ENCODE measurements at places on chromosomes 2 and 18.

GRCh38 chr2:170292415-170292814 is 114.5 kb downstream of the MYO3B start:
- no peak for DNase-seq

DNA sequence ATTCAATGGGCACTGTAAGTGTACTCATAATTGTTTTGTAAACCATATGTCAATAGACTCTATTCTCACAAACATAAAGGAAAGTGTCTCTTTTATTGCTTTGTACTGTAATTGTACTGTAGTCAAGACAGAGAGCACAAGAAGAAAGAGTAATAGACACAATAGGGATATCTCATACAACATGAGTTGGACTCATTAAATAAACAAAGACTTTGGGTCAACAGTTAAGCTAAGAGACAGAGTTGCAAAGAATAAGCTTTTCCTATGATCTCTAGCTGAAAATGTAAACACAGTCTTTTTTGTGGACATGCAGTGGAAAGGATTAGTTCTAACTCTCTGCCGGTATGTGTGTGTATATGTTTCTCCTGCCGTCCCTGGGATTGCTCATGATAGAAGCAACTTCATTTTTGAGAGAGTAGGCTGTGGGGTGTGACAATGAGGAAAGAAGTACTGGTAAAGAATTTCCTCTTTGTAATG is 13.9 kb upstream of the KYNU start:
- no peak for DNase-seq

DNA sequence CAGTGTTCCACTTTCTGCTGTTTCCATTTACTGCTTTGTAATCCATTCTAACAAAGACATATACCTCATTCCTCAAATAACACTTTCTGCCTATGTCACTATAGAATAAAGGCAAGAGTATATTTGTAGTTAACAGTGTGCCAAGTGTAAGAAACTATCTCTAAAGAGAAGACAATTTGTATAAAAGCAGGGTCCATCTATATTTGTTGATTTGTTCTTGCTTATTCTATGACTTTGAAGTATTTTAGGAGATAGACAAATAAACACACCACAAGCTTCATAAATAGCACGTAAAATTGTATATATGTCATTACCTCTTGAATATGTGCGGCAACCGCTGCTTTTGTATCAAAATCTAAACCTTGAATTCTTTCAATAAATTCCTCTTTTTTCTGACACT is 56.0 kb downstream of the CCDC88A start:
- DNase-seq = no peak

DNA sequence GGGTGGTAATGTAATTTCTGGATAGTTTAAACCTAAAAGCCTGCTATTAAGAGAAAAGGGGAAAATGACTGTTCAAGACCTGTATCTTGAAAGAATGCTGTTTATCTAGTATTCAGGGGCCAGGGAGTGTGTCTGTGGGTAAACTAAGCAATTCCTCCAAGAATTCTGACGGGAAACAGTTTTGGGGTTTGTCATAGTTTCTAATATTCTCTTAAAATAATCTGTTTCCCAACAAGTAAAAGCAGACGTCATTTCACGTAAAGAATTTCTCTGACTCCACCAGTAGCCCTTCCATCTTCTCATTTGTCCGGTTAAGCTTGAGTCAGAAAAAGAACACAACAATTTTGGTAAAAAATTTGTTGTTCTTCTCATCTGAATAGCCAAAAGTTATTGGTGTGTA is 232.1 kb upstream of the EPAS1 start:
- no peak for DNase-seq

DNA sequence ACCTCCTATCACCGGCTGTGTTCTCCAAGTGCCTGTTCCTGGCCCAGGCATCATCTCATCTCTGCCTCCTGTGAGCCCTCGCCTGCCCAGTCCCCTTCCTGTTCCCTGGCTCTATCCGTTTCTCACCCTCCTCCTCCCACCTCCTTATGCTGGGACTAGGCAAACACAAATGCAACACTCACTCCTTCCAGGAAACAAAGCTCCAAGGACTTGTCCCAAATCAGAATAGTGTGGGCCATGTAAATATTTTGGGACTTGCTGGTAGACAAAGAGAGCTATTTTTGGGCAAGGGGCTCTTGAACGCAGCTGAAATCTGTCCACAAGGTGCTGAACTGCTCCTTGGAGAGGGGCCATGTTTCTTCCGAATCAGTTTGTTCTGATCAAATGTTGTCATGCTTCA is 25.3 kb downstream of the MBP start:
- DNase-seq = peak; percentile 21

GRCh38 chr2:17327649-17328048 is 190.6 kb downstream of the RAD51AP2 start:
- DNase-seq = no peak

DNA sequence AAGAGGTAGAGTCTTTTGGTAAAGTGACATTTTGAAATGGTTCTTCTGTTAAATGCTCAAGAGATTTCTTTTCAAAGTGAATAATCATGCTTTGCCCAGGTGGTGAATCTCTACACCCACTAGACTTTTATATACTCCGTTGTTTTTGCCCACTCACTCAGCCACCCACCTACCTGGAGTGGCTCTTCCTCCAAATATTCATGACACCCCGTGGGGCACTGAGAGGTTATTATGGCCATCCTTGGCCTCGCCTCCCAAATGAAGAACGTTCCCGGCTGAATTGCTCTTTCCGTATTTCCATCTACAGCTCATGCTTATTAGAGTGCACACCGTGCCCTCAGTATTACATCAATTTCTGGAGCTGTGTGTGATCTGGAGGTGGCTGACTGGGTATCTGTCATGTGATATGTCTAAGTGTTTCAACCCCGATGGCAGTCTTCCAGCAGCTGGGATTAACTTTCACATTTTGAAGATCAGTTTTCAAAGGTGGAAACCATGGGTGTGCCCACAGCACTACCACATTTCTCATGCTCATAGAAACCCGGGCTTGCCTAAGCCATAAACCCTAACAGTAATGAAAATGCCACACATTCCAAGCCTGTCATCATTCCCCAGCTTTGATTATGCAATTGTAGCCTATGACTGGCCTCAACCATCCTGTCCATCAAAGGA is 406.6 kb upstream of the MMADHC start:
- no peak for DNase-seq

DNA sequence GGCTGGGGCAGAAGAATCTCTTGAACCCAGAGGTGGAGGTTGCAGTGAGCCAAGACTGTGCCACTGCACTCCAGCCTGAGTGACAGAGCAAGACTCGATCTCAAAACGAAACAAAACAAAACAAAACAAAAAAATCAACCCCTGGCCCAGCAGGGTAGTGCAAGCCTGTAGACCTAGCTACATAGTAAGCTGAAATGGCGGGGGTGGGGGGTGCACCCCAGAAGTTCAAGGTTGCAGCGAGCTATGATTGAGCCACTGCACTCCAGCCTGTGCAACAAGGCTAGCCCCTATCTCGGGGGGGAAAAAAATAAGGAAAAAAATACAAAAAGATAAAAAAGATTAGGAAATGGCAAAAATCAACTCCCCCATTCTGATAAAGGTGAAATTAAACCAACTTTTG is 6.4 kb downstream of the ATL2 start:
- DNase-seq = no peak

DNA sequence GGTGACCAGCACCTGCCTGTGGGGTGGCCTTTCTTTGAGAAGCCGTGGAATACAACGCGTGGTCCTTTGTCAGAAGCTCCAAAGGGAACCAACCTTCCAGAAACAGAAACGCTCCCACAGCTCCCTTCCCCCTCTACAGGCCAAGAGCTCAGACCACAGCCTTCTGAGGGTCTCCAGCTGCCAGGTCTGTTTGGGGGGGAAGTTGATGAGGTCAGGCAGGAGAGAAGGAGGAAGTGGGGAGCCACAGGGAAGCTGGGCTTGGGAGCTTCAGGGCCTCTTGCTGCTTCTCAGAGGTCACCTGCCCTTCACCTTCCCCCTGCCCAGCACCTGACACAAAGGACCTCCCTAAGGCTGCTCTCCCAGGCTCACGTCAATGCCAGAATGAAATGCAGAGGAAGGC is 287.7 kb upstream of the ID2 start:
- no peak for DNase-seq

- DNase-seq = no peak
Observed at GRCh38 chr18:31609886-31610285, 18.2 kb downstream of the TTR start.

DNA sequence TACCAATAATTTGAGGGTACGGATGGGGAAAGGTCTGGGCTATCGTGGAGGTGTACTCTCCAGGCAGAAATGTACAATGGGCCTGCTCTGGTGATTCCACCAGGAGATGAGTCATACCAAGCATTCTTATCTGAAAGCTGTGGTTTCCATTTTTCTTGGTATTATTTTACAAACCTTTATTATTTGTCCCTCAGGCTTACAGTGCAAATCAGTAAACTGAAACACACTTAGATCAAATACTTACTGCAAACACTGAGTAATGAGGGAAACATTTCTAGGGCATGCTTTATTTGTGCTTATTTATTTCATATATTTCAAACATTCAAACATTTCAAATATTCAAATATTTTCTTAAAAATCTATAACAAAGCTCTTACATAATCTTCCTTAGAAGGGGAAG is 319.8 kb downstream of the RND3 start:
- DNase-seq = no peak

DNA sequence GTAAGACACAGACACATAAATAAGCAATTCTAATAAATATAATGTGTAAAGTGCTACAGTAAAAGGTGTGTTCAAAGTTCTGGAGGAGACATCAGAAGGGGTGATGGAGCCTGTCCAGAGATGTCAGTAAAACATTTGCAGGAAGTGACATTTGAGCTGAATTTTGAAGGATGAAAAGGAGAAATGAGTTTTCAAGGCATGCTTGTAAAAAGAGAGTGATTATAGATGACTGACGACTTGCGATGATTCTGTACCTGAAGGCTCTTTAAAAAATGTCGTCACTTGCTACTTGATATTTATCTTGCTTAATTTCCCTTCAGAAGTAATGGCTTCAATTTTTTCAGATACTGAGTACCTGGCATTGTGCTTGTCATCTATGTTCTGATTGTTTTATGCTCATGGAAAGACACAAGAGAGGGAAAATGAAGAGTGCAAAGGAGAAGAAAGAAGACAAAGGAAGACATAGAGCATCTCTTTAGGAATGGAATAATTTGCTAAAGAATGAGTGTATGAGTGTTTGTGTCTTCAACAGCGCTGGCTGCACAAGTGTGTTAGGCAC is 73.9 kb downstream of the PLA2R1 start:
- no peak for DNase-seq

DNA sequence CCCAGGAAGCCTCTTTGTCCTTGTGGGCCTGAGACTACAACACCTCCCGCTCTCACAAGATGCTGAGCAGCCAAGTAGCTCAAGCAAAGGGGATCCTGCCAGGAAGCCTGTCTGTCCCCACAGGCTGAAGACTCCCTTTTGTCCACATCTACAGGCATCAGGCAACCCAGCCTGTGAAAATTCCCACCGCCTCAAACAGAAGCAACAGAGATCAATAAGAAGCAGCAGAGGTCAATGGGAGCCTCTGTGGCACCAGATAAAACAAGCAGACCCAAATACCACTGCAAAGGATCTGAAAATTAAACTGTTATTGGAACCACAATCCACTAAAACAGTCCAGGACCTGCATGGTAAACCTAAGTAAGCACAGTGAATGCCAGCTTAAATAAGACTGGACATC is 48.5 kb downstream of the ASXL2 start:
- no peak for DNase-seq

- DNase-seq = no peak
Observed at GRCh38 chr18:27845897-27846296, 331.0 kb downstream of the CDH2 start.

GRCh38 chr2:139876321-139876720 is 1096.1 kb upstream of the NXPH2 start:
- DNase-seq = no peak

DNA sequence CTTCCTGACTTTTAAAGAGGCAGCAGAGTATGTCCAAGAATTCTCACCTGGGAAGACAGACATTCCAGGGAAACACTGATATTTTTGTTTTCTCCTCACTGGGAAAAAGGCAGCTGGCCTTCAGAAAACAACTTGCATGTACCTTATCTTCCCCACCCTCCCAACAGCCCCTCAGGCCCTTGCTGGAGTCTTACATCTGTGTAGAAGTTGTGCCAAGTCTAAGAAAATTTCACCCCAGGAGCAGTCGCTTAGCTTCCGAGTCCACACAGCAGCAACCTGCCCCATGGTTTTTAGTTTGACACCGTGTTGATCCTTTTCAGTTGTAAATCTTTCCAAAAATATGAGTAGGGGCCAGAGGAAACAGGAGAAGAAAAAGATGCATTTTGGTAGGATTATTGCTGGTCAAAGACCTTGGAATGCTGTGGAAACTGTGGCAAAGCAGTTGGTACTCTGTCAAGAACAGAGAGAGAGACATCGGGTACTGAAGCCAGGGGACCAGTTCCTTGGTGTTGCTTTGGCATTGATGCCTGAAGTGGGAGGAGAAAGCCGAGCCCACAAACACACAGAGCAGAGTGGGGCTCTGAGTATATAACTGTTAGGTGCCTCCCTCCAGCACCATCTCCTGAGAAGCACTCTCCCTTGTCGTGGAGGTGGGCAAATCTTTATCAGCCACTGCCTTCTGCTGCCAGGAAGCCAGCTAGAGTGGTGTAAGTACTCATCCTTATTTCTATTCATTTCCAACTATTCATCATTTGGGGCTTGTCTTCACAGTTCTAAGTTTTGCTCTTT is at the start of gene SLC14A1:
TSS of gene SLC14A1 (plus strand) at position 615 of the 789 bp plus-strand sequence. CDS start 6,140 bp downstream, outside the sequence.
- DNase-seq = no peak

DNA sequence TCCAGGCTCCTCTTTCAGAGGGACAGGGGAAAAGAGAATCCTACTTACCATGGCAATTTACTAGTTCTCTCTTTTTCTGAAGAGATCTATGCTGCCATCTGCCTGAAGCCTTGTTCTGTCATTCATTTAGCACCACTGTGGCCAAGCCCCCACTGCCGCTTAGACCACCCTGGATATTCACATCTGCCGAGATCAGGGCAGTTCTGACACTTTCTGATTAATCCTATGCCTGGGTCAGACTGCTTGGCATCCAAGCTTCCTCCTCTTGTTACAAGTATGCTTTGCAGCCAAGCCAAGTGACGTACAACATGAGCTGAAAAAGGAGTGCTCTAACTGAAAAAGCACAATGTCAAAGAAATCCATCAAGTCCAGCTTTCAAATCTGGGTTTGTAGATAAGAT is 332.6 kb downstream of the SUCLG1 start:
- no peak for DNase-seq

DNA sequence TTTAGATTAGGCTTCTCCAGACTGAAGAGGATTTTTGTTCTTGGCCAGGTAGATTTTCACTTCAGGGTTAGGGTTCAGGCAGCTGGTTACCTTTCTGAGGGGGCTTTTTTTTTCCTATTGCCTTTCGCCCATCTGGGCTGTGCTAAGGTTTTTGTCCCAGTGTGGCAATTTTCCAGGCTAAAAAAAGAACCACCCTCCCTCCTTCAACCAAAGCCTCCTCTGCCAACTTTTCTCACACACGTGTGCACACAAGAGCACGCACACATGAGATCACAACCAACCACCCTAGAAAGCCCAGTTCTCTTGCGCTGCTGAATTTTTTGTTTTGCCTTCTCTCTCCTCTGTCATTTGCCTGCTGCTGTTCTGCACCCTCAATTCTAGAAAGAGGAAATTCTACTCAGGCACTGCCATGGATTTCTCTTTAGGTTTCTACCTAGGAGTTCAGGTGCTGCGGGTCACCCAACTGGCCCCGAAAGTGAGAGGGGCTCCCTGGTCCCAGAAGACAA is 8.5 kb upstream of the CXCR4 start:
- no peak for DNase-seq

All from activated T-cell treated with anti-CD3 and anti-CD28 coated beads, Interleukin-2, amount 50 U/mL, for 48 hours (primary cell).